Naive thymus-derived CD8-positive, alpha-beta T cell (primary cell): ENCODE measurements at places on chromosomes 4 and X.
A peak's percentile ranks its signal among the peaks of the same experiment; 100 is the strongest.

DNA sequence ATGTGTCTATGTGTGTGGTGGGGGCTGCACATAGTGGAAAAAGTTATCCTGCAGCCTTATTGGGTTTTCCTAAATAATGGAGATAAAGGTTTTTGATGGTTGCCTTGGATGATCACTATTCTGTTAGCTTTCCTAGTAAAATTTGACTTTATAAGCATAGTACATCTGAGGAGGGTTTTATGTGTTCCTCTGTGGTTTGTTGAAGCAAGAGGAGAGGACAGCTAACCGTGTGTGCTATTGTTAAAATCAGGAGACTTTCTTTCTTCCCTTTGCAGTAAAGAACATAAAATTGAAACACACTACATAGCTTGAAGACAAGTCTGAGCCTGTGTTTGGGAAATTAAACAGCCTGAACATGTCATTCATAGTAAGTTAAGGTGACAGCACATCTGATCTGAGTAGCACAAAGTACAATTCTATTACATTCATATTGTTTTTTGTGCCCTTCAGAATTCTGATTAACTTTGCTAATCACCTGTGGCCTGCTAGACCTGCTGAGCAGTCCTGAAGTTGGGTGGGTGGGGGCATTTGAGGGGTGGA is 36.8 kb downstream of the C4orf51 start:
- no peak overlapping the region for H3K4me3 ChIP-seq
- no peaks in the 10 kb centered on the region for H3K36me3 ChIP-seq
- DNase-seq, result no peak

GRCh38 chrX:38820751-38821150 is 19.5 kb downstream of the MID1IP1 start:
- no peak overlapping the region for H3K27ac ChIP-seq
- no peaks in the 10 kb centered on the region for H3K36me3 ChIP-seq
- H3K4me3 ChIP-seq, result no peak overlapping the region
- DNase-seq, result no peak
- peaks cover under 1% of the 10 kb centered on the region for H3K4me1 ChIP-seq

GRCh38 chr4:24850674-24851073 is 55.3 kb downstream of the SOD3 start:
- no peaks in the 10 kb centered on the region for H3K4me1 ChIP-seq
- H3K27ac ChIP-seq, result no peak overlapping the region
- H3K36me3 ChIP-seq, result no peaks in the 10 kb centered on the region
- H3K4me3 ChIP-seq, result no peak overlapping the region
- DNase-seq, result no peak
- peaks cover 21% of the 10 kb centered on the region for H3K27me3 ChIP-seq

DNA sequence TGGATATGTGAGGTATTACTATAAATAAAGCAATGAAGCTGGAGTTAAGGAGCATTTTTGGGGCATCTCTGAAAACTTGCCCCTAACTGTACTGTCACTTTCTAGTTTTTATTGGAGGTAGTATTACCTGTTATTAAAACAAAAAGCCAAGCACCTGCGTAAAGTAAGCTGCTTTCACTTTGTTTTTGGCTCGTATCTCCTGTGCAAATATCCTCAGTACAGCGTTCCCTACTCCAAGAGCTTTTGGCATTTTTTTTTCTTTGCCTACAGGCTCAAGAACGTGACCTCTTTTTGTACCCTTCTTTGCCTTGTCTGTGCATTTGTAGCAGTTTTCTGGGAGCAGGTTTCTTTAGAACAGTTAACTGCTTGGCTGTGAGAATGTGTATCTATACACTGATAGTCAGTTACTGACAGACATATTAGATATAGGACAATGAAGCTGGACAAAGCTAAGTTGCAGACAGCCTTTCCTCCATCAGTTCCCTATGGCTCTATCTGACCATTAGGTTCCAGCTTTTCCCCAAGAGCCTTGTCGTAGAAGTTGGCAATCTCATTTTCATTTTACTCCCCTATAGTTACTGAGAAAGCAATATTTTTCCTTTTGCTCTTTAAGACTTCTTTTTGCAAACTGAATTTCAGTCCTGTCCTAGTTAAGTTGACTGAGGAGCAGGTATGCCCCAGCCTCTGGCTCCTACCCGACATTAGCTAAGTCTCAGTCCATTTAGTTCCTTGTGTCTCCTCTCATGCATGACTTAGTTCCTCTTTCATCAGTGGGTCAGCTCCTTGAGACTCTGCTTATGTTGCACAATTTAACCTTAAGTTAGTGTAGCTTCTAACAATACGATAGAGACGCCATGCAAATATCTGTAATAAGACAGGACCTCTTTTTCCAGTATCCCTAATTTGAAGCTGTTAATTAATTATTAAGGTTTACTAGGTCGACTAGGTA is 71.5 kb upstream of the HPRT1 start:
- H3K4me1 ChIP-seq, result peaks cover 12% of the 10 kb centered on the region
- H3K36me3 ChIP-seq, result no peaks in the 10 kb centered on the region
- no peak overlapping the region for H3K4me3 ChIP-seq
- H3K27ac ChIP-seq, result no peak overlapping the region

- H3K27me3 ChIP-seq, result no peaks in the 10 kb centered on the region
- H3K36me3 ChIP-seq, result no peaks in the 10 kb centered on the region
- no peak overlapping the region for H3K27ac ChIP-seq
- DNase-seq, result no peak
These were observed 83.8 kb upstream of the CLCN4 start for GRCh38 chrX:10072786-10073568.

- H3K4me1 ChIP-seq, result peaks cover 30% of the 10 kb centered on the region
- peak overlapping the region; percentile 9 for H3K4me3 ChIP-seq
- no peaks in the 10 kb centered on the region for H3K27me3 ChIP-seq
- H3K27ac ChIP-seq, result peak overlapping the region; percentile 92
- DNase-seq, result peak; percentile 86
These were observed 45.9 kb upstream of the PGM2 start for GRCh38 chr4:37780444-37781130.

DNA sequence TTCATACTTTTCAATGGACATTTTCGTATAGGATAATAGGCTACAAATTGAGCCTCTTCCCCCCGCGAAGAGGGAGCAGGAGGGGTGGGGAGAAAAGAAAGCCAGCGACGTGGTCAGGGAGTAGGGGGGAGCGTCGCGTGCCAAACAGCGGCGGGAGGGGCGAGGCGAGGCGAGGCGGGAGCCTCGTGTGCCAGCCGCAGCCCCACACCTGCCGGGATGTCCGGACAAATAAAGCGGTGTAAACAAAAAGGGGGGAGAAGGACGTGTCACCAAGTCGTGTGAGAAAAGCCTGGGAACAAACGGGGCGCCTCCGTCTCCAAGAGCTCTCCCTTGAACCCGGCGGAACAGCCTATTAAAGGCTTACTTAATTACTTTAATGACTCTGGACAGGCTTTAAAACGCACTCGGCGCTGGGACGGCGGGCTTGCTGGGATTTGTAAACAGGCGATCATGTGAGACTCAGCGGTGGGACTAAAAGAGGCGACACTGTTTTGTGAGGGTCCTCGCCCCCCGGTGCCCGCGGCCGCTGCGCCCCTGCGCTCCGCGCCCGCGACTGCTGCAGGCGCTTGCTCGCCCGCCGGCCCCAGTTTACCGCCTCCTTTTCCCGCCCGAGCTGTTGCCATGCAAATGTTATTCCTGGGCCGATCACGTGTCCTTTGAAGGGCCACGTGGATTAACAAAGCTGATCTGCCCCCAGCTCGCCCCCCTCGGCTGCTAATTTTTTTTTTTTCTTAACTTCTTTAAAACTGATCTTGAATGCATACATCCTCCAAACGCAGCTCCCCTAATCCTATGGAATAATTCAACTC is at the start of gene HELT:
TSS of gene HELT (plus strand) at position 527 of the 809 bp plus-strand sequence. CDS start 439 bp downstream, outside the sequence.
- H3K4me3 ChIP-seq, result no peak within 1 kb of the TSS
- peaks cover 23% of the 10 kb centered on the region for H3K4me1 ChIP-seq
- H3K36me3 ChIP-seq, result no peaks in the 10 kb centered on the region
- no peak within 1 kb of the TSS for H3K27ac ChIP-seq
- no peak for DNase-seq
- peaks cover 65% of the 10 kb centered on the region for H3K27me3 ChIP-seq

DNA sequence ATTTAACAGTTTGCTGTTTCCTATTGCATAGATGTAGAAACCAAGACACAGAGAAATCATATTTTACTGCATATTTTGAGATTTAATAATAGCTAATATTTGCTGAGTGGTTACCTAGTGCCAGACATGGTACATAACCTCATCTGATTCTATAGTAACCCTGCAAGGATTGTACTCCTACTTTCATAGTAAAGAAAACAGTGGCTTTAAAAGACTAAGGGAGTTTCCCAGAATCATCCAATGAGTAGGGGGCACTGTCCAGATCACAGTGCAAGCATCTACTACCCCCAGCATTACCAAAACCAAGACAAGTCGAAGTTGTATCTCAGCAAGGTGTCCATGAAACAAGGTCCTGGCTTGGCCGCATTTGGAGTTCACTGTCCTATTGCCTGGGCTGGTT is 224.5 kb upstream of the TENM3 start:
- DNase-seq, result no peak
- H3K27me3 ChIP-seq, result no peaks in the 10 kb centered on the region
- no peaks in the 10 kb centered on the region for H3K4me1 ChIP-seq
- H3K27ac ChIP-seq, result no peak overlapping the region

DNA sequence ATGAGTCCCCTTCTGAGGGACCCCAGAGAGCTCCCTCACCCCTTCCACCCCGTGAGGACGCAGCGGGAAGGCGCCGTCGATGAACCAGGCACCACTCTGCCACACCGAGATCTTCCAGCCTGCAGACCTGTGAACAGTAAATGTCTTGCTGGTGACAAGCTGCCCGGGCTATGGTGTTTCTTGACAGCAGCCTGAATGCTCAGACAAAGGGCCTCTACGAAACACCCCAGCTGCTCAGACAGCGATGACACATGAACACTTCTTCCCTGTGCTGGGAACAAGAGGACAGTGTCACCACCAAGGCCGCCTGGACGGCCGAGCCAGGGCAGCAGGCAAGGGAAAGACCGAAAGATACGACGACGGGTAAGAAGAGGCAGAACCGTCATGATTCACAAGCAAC is 30.6 kb upstream of the GTPBP6 start:
- H3K27ac ChIP-seq, result no peak overlapping the region
- H3K4me1 ChIP-seq, result peaks cover 4% of the 10 kb centered on the region
- peaks cover 30% of the 10 kb centered on the region for H3K36me3 ChIP-seq
- H3K4me3 ChIP-seq, result no peak overlapping the region

DNA sequence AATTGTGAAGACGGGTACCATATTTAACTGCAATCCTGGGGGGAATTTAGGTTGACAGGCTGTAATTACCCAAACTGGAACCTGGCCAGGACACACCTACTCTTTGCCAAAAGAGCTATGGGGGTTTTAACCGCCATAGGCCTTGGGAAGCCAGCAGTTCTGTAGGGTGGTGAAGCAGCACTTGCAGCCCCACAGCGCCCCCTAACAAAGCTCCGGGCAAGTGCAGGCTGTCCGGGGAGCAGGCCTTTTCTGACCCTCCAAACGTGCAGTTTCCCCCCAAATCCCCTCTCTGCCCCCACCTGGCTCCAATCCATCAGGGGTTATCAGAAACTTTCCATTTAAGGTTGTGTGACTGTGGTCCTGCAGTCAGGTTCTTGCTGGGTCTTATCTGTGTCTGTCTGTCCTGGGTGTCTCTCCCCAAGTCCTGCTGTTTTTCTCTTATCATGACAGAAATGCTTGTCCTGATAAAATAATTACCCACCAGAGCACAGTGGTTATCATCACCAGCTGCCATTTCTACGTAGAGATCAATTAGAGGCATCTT is 350.9 kb downstream of the MID1IP1 start:
- no peaks in the 10 kb centered on the region for H3K36me3 ChIP-seq
- no peak overlapping the region for H3K4me3 ChIP-seq
- no peak overlapping the region for H3K27ac ChIP-seq
- peak; percentile 30 for DNase-seq
- H3K4me1 ChIP-seq, result no peaks in the 10 kb centered on the region
- peaks cover 2% of the 10 kb centered on the region for H3K27me3 ChIP-seq

DNA sequence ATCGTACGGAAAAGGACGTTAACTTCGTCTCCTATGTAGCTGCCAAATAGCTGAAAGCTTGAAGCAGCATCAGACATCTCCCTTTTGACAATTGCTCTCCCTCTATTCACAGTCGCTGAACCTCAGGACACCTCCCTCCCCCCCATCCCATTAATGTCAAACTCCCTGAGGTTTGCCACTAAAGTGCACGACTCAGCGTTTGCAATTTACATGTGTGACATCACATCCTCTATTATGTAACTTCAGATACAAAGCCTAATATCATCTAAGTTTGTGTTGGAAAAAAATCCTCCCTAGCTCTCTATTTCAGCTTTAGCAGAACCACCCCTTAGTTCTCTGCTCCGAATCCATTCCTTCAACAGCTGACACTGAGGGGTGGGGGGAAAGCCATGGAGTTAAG is 5.5 kb upstream of the NR3C2 start:
- H3K36me3 ChIP-seq, result no peaks in the 10 kb centered on the region
- no peaks in the 10 kb centered on the region for H3K27me3 ChIP-seq
- peaks cover 24% of the 10 kb centered on the region for H3K4me1 ChIP-seq
- peak overlapping the region; percentile 28 for H3K4me3 ChIP-seq
- H3K27ac ChIP-seq, result peak overlapping the region; percentile 90

DNA sequence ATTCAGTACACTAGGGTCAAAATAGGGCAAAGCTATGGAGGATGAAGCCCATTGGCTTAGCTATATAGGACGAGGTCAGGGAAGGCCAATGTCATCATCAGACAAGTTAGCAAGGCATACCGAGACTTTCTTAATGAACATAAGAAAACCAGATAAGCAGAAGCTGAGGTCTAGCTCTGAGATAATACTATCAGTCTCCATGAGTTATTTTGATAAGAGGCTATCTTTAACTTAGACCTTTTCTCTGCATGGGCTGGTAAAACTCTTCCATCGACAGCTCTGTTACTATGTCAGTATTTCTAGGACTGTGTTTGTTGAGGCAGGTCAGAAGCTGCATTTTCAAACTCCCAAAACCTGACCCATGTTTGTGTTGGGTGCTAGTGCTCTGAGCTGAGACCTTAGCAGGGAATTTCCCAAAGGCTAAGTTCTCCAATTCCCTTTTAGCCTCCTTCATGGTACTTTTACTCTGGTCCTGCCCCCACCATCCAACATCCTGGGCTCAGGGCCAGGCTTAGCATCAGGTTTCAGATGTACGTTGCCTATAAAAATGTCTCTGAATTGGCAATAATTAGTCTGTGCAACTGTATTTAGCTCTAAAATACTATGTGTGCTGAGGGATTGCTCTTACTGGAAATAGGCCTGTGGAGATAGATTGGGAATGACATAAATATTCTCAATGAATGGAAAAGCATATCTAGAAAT is 29.3 kb upstream of the LRAT start:
- DNase-seq, result no peak
- H3K27me3 ChIP-seq, result peaks cover 1% of the 10 kb centered on the region
- H3K36me3 ChIP-seq, result no peaks in the 10 kb centered on the region
- no peak overlapping the region for H3K27ac ChIP-seq
- H3K4me1 ChIP-seq, result no peaks in the 10 kb centered on the region

DNA sequence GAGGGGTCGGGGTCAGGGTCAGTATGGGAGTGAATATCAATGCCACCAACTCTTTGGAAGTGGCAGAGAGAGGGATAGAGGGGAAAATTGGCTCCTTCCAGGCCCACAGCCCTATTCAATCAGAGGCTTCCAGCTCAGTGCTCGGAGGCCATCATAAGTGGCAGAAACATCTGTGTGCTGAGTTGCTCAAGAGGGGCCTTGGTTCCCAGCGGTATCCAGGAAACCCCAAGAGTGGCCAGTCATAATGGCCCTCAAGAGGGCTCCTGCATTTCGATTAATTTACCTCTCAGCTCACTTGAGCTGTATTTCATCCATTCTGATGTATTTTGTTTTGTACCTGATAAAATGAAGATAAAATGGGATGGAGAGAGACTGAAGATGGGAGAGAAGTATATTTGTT is 154.3 kb upstream of the EOLA2 start:
- no peaks in the 10 kb centered on the region for H3K36me3 ChIP-seq
- H3K4me1 ChIP-seq, result no peaks in the 10 kb centered on the region
- H3K27ac ChIP-seq, result no peak overlapping the region
- no peak overlapping the region for H3K4me3 ChIP-seq
- H3K27me3 ChIP-seq, result no peaks in the 10 kb centered on the region

GRCh38 chrX:12814420-12814819 is 23.2 kb downstream of the PRPS2 start:
- H3K27ac ChIP-seq, result no peak overlapping the region
- peak; percentile 15 for DNase-seq
- H3K36me3 ChIP-seq, result peaks cover 41% of the 10 kb centered on the region
